T-helper 2 cell treated with Interferon-gamma antibody and Interleukin-4, amounts not matched to agents 5 μg/mL and 100 μg/mL, for 36 hours (primary cell): ENCODE measurements at places on chromosomes 1 and 21.

GRCh38 chr1:1069056-1069710, 4.9 kb downstream of the RNF223 start:
- peaks cover 5% of the 10 kb centered on the region for H3K4me1 ChIP-seq
- H3K4me3 ChIP-seq = peak overlapping the region; percentile 78
- no peaks in the 10 kb centered on the region for H3K36me3 ChIP-seq
- peak; percentile 81 for DNase-seq

DNA sequence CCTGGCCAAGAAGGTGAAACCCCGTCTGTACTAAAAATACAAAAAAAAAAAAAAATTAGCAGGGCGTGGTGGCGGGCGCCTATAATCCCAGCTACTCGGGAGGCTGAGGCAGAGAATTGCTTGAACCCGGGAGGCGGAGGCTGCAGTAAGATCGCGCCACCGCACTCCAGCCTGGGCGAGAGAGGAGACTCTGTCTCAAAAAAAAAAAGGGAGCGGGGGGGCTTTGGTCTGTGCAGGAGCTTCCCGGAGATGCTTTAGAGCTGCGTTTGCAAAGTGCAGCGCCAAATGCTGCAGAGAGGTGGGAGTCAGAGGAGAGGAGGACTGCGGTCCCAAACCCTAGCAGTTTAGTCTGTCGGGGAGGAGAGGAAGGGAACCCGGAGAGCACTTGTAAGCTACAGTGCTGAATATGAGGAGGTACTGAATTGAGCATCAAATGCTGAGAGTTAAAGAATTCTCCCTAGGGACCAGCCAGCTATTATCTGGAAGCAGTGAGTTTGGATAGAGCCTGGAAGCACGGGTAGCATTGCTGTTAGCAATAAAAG, 569 bp downstream of the FALEC start:
- H3K4me3 ChIP-seq = peak overlapping the region; percentile 90
- peak overlapping the region; percentile 24 for H3K27ac ChIP-seq
- H3K36me3 ChIP-seq = peaks cover 4% of the 10 kb centered on the region
- no peaks in the 10 kb centered on the region for H3K27me3 ChIP-seq

- no peak overlapping the region for H3K27ac ChIP-seq
- H3K4me3 ChIP-seq = no peak overlapping the region
- DNase-seq = no peak
- no peaks in the 10 kb centered on the region for H3K27me3 ChIP-seq
Observed at GRCh38 chr1:68278221-68278620, 45.9 kb upstream of the WLS start.

GRCh38 chr1:155130272-155131006, 2.8 kb downstream of the EFNA1 start:
- peaks cover 38% of the 10 kb centered on the region for H3K27me3 ChIP-seq
- H3K36me3 ChIP-seq = peaks cover 4% of the 10 kb centered on the region
- no peak for DNase-seq
- H3K4me3 ChIP-seq = no peak overlapping the region
- H3K27ac ChIP-seq = no peak overlapping the region

DNA sequence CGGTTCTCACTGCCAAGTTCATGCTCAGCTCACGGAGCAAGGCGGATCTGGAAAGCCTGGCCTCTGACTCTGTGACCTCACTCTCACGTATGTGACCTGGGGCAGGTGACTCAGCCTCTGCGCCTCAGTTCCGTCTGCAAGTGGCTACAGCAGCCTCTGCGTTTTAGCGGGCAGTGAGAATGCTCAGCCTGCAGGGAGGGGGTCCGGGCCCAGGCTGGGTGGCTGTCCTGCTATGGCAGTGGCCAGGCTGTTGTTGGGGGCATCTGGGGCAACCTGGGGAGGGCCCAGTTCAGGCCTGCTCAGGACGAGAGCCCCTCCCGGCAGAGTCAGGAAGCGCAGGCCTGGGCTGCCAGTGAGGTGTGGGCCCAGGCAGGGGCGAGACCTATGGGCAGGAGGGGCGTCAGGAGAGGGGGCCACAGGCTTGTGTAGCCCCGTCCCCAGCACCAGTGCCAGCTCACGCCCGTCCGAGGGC, 27.9 kb downstream of the ARHGEF16 start:
- H3K4me1 ChIP-seq = no peaks in the 10 kb centered on the region
- no peaks in the 10 kb centered on the region for H3K27me3 ChIP-seq
- H3K4me3 ChIP-seq = no peak overlapping the region
- no peaks in the 10 kb centered on the region for H3K36me3 ChIP-seq
- no peak for DNase-seq

GRCh38 chr1:101485712-101486111, 248.9 kb downstream of the S1PR1 start:
- H3K27ac ChIP-seq = no peak overlapping the region
- H3K36me3 ChIP-seq = no peaks in the 10 kb centered on the region
- H3K4me1 ChIP-seq = peaks cover 2% of the 10 kb centered on the region
- peaks cover 8% of the 10 kb centered on the region for H3K27me3 ChIP-seq
- DNase-seq = no peak

GRCh38 chr1:167057241-167057688, 32.9 kb downstream of the GPA33 start:
- no peak overlapping the region for H3K27ac ChIP-seq
- no peaks in the 10 kb centered on the region for H3K27me3 ChIP-seq
- peaks cover 7% of the 10 kb centered on the region for H3K4me1 ChIP-seq
- no peak overlapping the region for H3K4me3 ChIP-seq
- DNase-seq = peak; percentile 23
